ENCODE measurements at places on chromosomes 6 and 20. TPM values are rescaled to one million over a fixed set of nuclear protein-coding genes. Genes with fewer than 3 reads are reported as not detected.

DNA sequence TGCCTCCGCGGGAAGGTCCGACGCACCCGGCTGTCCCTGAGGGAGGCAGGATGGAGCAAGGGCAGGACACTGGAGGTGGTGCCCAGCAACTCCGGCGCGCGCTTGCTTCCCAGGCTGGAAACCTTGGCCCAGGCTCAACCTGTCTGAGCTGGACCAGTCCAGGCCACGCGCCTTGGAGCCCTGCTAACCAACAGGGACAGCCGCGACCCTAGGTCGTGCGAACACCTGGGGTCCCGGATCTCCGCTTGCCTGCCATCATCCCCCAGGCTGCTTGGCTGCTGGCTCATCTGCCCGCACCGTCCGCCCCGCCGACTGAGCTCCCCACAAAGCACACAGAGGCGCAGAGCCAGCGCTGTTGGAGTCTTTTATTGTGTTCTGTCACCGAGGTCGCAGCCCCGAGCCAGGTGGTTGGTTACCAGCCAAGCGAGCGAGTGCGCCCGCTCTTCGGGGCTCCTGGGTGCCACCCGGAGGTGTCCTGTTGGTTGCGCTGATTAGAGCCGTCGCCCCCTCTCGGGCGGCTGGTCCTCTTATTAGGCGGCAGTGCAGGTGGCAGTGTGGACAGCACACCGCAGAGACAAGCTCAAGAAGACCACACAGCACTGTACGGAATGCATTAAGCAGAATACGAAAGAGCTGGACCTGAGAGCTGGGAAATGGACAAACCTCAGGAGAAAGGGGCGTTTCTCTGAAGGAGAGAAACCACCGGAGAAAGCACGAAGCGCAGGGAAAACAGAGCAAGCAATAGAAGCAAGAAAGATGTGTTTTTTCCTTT lies 3.8 kb downstream of the COL12A1 start:
- peak overlapping the region; percentile 55 for H3K27ac ChIP-seq
- peaks cover 28% of the 10 kb centered on the region for H3K4me1 ChIP-seq
- H3K4me3 ChIP-seq: peak overlapping the region; percentile 14
- no peaks in the 10 kb centered on the region for H3K27me3 ChIP-seq
- H3K36me3 ChIP-seq: peaks cover 3% of the 10 kb centered on the region
- DNase-seq: no peak

DNA sequence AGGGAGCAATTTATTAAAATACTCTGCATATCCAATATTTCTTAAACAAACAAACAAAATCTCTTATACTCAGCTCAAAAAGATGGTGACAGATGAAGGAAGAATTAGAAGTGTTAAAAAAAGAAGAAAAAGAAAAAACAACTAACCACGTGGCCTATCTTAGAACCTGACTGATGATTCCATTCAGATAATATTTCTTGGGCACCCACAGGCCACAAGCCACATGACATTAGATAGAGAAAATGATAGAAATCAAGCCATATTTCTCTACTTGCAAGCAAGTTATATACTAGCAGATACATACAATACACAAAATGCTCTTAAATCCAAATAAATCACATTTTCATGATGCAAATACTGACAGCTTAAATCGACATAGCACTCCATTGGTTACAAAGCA lies 14.5 kb upstream of the RAMACL start:
- peaks cover 3% of the 10 kb centered on the region for H3K27me3 ChIP-seq
- DNase-seq: no peak
- H3K4me1 ChIP-seq: no peaks in the 10 kb centered on the region
- H3K27ac ChIP-seq: no peak overlapping the region
- H3K4me3 ChIP-seq: no peak overlapping the region
- no peaks in the 10 kb centered on the region for H3K36me3 ChIP-seq

DNA sequence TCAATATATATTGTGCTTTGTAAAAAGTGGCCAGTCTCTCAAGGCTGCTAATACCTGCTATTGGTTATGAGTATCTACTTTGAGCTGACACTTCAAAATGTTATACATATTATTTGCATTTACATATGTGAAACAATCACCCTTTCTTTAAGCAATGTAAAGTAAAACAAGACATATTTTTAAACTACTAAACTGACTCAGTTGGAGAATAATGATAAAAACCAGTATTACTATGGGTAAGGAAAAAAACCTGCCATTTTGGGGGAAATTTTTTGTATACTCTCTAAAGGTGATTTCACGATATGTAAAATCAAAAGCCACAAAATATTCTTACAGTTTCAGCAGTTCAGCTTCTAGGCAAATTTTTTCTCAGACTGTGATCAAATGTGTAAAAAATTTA lies 232.3 kb downstream of the PRL start:
- no peaks in the 10 kb centered on the region for H3K4me1 ChIP-seq
- no peaks in the 10 kb centered on the region for H3K27me3 ChIP-seq
- DNase-seq: no peak
- no peak overlapping the region for H3K4me3 ChIP-seq

GRCh38 chr6:88890860-88891845 lies 72.3 kb downstream of the RNGTT start:
- H3K4me3 ChIP-seq: no peak overlapping the region
- no peak overlapping the region for H3K27ac ChIP-seq
- no peak for DNase-seq
- H3K36me3 ChIP-seq: no peaks in the 10 kb centered on the region
- no peaks in the 10 kb centered on the region for H3K27me3 ChIP-seq
- H3K4me1 ChIP-seq: no peaks in the 10 kb centered on the region

ENTPD6 gene
- polyA plus RNA-seq: 58.0 TPM

DNA sequence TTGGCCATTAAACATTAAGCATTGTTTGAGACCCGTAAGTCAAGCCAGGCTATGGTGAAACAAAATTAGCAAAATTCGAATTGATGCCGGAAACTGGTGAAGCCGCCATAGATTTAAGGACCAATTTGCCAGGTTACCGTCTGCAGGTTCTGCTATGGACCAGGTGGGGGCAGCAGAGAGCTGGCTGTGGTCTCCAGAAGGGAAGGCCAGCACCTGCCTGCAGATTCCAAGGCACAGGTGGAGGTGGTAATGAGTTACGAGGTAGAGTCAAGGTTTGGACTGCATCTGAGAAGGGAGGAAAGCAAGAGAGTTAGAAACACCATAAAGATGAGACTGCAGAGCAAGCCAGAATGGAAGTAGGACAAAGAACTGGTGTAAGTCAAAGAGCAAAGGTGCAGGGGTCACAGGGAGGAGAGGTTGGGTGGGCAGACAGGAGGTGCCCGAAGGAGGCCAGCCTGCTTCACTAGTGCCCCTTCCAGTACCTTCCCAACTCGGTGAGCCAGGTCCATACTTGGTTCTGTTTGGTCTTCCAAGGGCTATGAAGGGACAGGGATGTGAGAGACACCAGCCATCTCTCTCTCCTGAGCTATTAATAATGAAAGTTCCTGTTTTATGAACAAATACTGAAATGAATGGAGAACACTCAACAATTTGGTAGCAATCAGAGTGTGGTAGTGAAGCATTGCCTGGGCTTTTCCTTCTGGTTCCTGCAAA lies 131.6 kb upstream of the ESR1 start:
- H3K4me3 ChIP-seq: no peak overlapping the region
- no peak overlapping the region for H3K27ac ChIP-seq
- H3K4me1 ChIP-seq: no peaks in the 10 kb centered on the region
- DNase-seq: no peak
- H3K27me3 ChIP-seq: no peaks in the 10 kb centered on the region

DNA sequence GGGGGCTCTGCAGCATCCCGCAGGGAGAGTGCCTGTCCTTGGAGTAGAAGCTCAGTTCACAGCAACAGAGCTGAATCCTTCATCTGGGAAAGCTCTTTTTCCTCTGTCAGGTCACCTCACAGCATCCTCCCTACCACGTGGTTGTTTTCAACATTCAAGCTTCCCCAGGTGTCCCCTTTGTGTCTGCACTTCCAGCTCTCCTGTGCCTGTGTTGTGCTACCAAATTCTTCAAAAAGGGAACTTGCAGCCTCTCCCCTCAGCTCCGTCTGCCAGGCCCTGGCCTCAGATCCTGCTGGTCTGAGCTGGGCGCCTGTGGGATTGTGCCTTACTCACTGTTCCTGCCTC lies 108.4 kb downstream of the FOXF2 start:
- H3K36me3 ChIP-seq: no peaks in the 10 kb centered on the region
- no peak for DNase-seq
- H3K4me3 ChIP-seq: no peak overlapping the region
- H3K4me1 ChIP-seq: no peaks in the 10 kb centered on the region

DNA sequence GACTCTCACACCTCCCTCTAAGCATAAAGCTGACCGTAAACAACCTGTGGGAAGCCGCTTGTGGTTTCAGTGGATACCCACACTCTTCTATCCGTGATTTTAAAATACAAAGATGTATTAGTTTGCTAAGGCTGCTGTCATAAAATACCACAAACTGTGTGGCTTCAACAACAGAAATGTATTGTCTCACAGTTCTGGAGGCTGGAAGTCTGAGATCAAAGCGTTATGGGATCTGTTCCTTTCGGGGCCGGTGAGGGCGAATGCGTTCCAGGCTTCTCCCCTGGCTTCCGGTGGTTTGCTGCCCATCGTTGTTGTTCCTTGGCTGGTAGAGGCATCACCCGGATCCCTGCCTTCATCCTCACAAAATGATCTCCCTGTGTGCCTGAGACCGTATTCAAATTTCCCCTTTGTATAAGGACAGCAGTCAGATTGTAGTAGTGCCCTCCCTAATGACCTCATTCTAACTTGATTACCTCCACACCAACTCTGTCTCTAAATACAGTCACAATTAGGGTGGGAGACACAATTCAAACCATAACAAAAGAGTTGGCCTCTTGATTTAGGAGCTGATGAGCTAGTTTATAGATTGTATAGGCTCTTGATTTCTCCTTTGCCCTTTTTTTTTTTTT lies 210.6 kb upstream of the SOX4 start:
- H3K27ac ChIP-seq: no peak overlapping the region
- no peaks in the 10 kb centered on the region for H3K36me3 ChIP-seq
- DNase-seq: no peak
- H3K4me1 ChIP-seq: no peaks in the 10 kb centered on the region

DNA sequence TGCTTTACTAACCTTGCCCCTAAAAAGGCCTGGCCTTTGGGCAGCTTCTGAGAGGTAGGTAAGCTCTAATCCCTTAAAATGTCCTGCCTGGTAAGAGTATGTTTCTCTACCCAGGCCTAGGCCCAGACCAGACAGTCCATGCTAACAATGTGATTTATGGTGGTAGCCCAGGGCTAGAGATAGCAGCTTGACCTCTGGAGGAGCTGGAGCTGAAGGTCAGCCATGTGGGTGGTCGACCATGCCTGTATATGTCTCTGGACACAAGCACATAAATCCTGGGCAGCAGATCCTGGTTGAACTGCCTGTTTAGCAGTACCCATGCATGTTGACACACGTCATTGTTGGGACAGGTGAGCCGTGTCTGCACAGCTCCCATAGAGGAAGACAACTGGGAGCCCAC lies 62.1 kb upstream of the PHACTR1 start:
- H3K4me1 ChIP-seq: no peaks in the 10 kb centered on the region
- DNase-seq: no peak
- no peak overlapping the region for H3K27ac ChIP-seq
- no peak overlapping the region for H3K4me3 ChIP-seq
- no peaks in the 10 kb centered on the region for H3K36me3 ChIP-seq
- H3K27me3 ChIP-seq: no peaks in the 10 kb centered on the region

GRCh38 chr6:100078509-100078908 lies 84.5 kb upstream of the MCHR2 start:
- H3K4me1 ChIP-seq: no peaks in the 10 kb centered on the region
- no peak for DNase-seq
- no peaks in the 10 kb centered on the region for H3K27me3 ChIP-seq
- H3K27ac ChIP-seq: no peak overlapping the region
- no peak overlapping the region for H3K4me3 ChIP-seq

DNA sequence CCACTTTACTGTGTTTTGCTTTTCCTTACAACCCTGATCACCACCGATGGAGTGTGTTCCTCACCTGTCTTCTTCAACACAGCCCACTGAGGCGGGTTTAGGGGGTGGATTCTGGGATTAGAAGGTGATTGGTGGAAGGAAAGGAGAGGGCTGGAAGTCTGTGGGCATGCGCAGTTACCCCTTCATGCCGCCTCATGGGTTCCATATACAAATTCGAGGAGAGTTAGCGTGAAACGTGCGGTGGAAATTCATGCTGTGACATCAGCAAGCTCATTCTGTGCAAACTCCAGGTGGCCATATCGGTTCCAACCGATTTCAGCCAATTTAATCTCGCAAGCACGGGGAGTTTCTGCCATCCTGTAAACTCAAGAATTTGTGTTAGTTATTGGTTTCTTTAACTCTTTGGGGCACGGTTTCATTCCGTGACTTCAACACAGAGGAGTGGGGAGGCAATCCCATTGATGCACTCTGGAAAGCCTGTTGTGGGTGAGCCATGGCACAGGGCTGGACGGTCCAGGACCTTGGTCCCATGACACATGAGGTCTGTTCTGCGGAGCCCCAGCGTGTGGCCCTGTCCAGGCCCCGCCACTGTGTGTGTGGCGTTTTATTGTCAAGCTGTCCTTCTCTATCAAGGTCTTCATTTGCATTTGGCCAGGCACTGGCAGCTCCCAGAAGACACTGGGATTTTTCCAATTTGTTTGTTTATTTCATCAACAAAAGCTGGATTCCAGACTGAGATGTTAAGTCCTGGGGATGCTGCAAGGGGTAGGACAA lies 482.8 kb upstream of the SULF2 start:
- H3K36me3 ChIP-seq: no peaks in the 10 kb centered on the region
- DNase-seq: no peak
- H3K27ac ChIP-seq: no peak overlapping the region
- peaks cover 7% of the 10 kb centered on the region for H3K27me3 ChIP-seq
- no peaks in the 10 kb centered on the region for H3K4me1 ChIP-seq

DNA sequence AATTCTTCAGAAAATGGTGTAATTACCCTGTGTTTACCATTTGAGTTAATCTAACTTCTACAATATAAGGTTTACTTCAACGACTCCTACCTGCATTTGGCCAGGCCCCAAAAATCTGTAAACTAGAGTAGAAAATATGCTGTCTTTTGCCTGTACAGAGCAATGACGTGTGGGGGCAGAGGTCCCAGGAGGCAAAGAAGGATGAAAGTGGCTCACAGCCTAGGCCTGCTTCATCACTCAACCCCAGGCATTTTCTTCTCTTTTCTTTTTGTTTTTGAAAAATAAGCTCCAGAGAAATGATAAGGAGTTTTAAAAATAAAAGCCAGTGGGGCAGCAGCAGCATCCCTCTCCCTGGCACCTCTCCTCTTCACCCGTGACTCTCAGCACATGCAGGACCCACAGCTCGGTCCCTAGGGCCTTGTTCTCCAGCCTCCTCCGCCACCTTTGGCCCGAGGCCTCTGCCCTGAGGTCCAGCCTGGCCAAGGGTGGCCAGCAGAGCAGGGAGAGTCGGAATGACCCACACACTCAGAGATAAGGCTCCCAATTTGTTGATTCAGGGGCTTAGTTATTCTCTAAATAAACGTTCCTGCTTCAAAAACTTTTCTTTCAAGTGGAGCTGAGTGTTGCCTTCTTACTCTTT lies 310.3 kb upstream of the RNF24 start:
- no peaks in the 10 kb centered on the region for H3K36me3 ChIP-seq
- no peak for DNase-seq
- H3K27ac ChIP-seq: no peak overlapping the region
- H3K4me3 ChIP-seq: no peak overlapping the region
- H3K4me1 ChIP-seq: peaks cover 7% of the 10 kb centered on the region

GRCh38 chr6:42709871-42710270 lies 12.5 kb downstream of the PRPH2 start:
- no peak overlapping the region for H3K27ac ChIP-seq
- H3K36me3 ChIP-seq: no peaks in the 10 kb centered on the region
- no peak overlapping the region for H3K4me3 ChIP-seq

GRCh38 chr6:3061501-3061941 lies 6.8 kb upstream of the RIPK1 start:
- H3K27me3 ChIP-seq: peaks cover 7% of the 10 kb centered on the region
- peaks cover 9% of the 10 kb centered on the region for H3K4me1 ChIP-seq
- H3K27ac ChIP-seq: no peak overlapping the region
- no peaks in the 10 kb centered on the region for H3K36me3 ChIP-seq

Data from keratinocyte (primary cell).